Mesangial cell (primary cell): ENCODE measurements at places on chromosomes 5 and 9. TPM values are rescaled to one million over a fixed set of nuclear protein-coding genes. Genes with fewer than 3 reads are reported as not detected.

Gene PCDHGB7
- 5.1 and 18.1 TPM in 2 replicates for total RNA-seq

Gene AQP3
- 0.65 and 6.2 TPM in 2 replicates for total RNA-seq

Gene GOLGA2
- 41.7 and 62.4 TPM in 2 replicates for total RNA-seq

Gene DIRAS2
- total RNA-seq = 3.4 and 9.8 TPM in 2 replicates

Gene TMEM250
- total RNA-seq = 54.6 and 59.7 TPM in 2 replicates
